CD4-positive, alpha-beta T cell treated with Interferon alpha-2 for 1 hour (primary cell): ENCODE measurements at places on chromosomes 2 and 18.

DNA sequence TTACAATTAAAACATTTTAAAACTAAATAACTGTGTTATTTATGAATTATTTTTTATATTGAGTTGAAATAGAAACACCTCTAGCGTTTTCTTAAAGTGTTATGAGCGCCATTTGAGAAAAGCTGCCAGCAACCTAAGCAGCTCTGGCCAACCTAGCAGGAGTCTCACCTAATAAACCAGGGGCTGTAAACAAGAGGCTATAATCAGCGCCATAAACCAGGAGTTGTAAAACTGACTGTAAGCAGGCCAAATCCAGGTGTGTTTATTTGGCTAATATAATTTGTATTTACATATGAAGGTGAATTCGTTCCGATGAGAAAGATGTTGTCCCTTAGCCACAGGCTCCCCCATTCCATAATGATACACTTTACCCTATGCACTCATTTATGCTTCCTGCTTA lies 34.7 kb downstream of the LRRTM1 start:
- DNase-seq = no peak

GRCh38 chr2:189022053-189022481 lies 47.9 kb downstream of the COL3A1 start:
- DNase-seq = no peak

GRCh38 chr18:9094307-9095226 lies 7.9 kb upstream of the NDUFV2 start:
- no peak for DNase-seq

- no peak for DNase-seq
These were observed 71.1 kb upstream of the CTDP1 start for GRCh38 chr18:79608535-79608934.

GRCh38 chr2:237310515-237311114 lies 103.3 kb downstream of the COL6A3 start:
- no peak for DNase-seq
